Activated CD8-positive, alpha-beta memory T cell treated with anti-CD3 and anti-CD28 coated beads for 1 hour (primary cell): ENCODE measurements at places on chromosomes 3 and 15.

DNA sequence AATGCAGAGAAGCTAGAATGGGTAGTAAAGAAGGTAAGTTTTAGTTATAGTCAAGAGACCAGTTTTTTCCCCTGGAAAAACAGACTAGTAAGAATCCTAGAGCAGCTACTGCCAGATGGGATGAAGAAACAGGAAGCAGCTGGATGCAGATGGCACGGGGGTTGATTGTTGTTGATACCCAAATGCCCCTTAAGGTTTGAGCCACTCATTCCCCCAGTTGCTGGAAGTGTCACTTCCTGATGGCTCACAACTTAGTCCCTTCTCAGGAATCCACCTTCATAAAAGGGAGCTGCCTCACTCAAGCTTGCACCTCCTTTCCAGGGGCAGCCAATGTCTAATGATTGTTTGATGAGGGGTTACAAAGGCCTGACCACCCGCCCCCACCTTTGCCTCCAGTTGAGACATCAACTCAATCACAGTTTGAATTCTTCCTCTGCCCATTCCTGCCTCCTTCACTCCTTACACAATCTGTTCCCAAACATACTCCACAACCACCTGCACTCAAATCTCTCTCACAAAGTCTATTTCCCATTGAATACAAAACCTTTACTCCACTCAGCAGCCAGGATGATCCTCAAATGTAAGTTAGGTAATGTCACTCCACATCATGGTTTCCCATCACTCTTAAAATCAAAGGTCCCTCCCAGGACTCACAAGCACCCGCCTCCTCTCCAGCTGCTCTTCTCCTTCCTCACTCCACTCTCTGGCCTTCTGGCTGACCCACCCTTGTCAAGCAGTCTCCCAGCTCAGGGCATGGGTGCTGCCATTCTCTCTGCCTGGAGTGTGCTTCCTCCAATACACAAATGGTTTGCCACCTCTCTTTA lies 450.1 kb upstream of the THBS1 start:
- no peak for DNase-seq

DNA sequence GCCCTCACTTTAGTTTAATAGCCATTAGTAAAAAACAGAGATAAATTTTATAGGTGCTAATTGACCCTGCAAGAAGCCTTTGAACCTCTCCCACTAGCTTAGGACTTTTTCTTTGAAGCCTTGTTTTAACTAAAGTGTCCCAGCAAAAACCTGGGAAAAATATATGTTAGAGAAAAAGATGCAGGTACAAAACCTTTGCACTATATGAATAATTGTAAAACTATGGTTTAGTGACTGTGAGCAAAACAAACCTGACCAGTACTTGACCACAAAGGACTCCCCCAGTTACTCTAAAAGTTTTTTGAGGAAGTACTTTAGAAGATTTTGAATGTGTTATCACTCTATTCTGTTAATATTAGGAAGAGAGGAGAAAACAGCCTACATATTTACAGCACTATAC lies 123.3 kb upstream of the TP63 start:
- no peak for DNase-seq

DNA sequence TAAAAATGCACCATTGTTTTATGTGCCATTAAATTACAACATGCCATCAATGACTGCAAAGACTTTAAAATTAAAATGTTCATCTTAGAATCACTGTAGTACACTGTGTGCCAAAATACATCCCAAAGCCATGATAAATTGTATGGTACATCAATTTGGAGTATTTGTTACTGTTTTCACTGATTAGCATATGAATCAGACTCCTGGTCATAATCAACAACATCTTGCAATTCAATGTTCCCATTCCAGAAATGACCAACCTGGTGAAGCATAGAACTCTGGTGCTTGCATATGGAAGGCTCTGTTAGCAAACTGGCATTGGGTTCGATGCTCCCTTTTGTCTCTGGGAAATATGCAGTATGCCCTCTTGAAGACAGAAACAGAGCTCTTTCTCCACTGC lies 22.5 kb downstream of the LYSMD2 start:
- DNase-seq = no peak

DNA sequence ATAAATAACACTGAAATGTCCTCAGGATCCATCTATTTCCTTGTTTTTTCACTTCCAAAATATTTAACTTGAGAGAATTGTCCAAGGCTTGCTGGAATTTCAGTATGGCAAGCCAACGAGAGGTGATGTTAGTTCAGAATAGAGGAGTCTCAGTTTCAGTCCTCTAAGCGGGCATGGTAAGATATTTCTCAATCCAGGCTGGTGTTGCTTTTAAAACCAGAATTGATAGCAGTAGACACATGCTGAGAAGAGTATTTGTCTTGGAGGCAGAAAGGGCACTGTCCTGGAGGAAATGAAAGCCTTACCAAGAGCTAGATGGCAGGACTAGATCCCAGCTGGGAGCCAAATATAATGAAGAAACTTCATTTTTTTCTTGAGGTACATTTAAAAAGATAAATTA lies 23.1 kb downstream of the PHLDB2 start:
- DNase-seq = no peak

- no peak for DNase-seq
These were observed 472.7 kb upstream of the ARL6 start for GRCh38 chr3:97291901-97292300.

- DNase-seq = no peak
These were observed 164.7 kb upstream of the NSMCE3 start for GRCh38 chr15:29434280-29434679.

DNA sequence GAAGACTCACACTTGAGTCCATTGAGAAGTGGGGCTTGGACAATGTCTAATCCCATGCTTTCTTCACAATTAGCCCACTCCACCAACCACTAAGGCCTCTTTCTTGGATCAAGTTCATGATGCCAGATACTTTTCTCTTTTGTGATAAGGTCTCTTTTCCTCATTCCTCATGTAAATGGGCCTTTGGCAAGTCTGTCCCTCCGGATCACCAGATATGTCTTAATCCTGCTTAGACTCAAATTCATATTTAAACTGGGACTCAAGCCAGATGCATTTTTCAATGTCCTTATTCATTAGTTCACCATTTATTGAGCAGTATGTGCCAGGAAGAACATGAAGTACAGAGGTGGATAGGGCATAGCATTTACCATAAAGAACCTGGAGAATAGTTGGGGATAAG lies 671.1 kb downstream of the TBL1XR1 start:
- DNase-seq = no peak
